ENCODE measurements at places on chromosomes 7 and 10.

DNA sequence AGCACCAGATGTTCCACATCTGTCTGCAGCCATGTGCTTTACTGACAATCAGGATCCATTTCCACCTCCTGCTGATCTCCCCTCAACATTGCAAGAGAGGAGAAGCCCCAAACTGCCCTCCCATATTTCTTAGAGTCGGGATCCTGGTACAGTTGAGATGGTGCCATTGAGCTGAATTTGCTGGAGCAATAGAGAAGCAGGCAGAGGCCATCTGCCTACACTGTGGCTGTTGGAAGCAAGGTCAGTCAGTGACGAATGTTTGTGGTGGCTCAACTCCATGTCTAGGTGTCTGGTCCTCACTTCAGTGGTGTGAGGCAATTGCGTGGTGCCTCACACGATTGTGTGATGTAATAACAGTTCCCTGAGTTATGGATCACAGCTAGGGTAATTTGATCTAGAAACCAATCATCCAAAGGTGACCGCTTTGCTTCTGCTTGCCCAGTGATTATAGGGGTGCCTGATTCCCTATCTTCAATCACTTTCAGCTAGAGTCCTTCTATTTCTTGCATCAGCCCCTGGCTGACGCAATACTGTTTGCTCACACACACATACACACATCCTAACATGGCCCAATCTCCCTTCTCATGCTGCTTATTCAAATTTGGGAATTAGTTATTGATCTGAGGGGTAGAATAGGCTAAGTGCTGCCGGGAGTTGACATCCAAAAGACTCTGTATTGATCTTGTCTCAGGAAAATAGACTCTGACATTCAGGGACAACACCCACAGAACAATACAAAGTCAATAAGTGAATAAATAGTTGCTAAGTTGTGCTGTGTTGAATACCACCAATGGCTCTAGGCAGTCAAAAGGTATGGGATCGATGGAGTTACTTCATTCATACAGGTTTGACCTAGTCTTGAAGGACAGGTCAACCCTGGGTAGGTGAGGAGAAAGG is 46.1 kb upstream of the SLC35B4 start:
- no peak for DNase-seq

- no peak for DNase-seq
Observed at GRCh38 chr7:123351516-123352505, 152.0 kb upstream of the SLC13A1 start.

- no peak for DNase-seq
Observed at GRCh38 chr7:149381245-149381644, 79.6 kb downstream of the ZNF777 start.

DNA sequence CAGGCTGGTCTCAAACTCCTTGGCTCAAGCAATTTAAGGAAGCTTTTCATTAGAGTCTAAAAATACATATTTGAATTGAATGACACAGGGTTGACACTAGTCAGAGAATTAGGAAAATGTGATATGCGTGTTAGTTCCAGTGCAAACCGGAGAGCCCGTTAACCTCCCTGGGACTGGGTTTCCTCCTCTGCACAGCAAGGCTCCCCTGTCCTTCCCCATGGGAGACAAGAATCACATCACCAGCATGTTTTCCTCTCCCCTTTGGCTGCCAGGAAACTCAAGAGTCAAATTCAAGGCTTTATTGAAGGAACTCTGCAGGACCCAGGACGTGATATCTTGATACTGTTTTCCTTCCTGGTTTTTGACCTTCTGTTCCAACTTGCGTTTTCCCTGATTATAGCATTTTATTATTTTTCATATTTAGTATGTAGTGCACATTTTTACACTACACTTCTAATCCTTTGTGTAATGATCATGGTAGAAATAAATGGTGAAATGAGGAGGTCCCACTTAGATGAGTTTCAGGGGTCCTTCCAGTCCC is 24.9 kb downstream of the GSTO2 start:
- no peak for DNase-seq

- DNase-seq = no peak
Observed at GRCh38 chr10:43350686-43351085, 20.8 kb upstream of the FXYD4 start.

GRCh38 chr7:26659121-26659520 is 205.3 kb downstream of the SKAP2 start:
- no peak for DNase-seq
